IMR-90 (cell line): ENCODE measurements at places on chromosomes 2 and 18.
A peak's percentile ranks its signal among the peaks of the same experiment; 100 is the strongest.

DNA sequence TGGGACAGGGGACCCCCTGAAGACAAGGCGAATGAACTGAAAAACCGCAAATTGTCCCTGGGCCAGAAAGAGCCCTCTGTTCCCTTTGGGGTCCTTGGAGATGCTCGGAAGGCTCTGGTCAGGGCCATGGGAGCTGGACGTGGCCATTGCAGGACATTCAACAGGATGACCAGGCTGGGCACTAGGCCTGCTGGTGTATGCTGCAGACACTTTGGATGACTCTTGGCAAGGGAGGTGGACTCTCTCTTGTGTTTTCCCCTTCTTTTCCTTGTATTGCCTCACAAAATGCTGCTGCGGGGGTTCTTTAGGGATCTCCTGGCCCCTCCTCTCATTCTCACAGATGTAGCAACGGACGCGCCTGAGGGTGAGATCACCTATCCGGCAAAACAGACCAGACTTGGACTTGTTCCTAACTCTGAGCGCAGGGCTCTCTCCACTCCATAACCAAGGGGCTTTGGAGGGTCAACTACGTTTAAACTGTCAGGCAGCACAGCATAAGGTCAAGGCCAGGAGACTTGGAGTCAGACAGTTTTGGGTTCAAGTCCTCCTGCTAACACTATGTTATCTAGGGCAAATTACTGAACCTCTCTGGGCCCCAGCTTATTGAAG is 41.8 kb upstream of the SH3RF3 start:
- no peak for DNase-seq

DNA sequence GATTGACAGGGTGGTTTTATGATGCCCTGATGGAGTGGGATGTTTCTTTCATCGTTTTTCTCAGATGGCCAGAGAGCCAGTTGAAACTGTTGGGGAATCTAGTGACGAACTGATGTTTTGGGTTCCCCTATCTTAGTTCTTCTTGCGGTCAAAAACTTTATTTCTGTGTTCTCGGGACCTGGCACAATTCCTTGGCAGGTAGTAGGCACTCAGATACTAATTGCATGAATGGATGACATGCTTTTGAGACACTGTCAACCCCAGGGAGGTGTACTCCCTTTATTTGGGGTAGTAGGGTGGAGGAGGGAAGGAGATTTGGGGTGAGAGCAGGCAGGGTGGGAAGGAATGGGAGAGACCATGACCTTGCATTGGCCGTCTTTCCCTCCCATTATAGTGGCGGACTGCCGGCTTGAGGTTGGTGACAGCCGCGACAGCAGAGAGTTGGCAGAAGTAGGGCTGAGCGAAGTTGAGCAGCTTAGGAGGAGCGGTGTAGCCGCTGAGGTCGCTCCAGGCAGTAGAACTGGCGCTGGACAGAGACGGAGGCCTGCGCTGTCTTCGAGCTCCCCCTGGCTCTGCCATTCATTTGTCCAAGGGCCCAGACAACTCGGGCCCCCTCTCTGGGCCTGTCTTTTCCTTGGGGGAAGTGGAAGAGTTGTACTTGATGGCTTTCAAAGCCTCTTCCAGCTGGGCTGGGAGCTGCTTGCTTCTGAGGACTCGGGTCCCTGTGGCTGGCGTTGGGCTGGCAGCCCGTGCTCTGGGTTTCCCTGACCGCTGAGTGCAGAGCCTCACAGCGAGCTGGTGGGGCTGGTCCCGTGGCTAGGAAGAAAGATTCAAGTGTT is 2.6 kb downstream of the TET3 start:
- peak; percentile 62 for DNase-seq

DNA sequence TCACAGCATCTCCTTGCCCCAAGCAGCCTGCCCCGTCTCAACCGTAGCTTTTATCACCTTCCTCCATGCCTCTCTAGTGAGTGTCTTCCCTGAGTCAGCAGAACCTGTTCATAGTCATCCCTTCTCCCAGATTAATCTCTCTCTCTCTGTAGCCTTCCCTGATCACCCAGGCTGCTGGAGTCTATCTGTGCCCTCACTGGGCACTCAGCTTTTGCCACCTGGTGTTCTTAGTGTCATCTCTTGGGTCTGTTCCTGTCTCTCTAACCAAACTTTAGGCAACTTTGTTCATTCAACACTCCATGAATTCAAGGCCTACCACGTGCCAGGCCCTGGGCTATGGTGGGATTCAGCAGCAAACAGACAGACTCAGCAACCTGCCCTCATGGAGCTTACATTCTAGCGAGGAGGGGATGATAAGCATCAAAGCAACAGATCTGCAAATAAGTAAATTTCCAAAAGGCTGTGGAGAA is 159.1 kb downstream of the SMAD7 start:
- DNase-seq = no peak

DNA sequence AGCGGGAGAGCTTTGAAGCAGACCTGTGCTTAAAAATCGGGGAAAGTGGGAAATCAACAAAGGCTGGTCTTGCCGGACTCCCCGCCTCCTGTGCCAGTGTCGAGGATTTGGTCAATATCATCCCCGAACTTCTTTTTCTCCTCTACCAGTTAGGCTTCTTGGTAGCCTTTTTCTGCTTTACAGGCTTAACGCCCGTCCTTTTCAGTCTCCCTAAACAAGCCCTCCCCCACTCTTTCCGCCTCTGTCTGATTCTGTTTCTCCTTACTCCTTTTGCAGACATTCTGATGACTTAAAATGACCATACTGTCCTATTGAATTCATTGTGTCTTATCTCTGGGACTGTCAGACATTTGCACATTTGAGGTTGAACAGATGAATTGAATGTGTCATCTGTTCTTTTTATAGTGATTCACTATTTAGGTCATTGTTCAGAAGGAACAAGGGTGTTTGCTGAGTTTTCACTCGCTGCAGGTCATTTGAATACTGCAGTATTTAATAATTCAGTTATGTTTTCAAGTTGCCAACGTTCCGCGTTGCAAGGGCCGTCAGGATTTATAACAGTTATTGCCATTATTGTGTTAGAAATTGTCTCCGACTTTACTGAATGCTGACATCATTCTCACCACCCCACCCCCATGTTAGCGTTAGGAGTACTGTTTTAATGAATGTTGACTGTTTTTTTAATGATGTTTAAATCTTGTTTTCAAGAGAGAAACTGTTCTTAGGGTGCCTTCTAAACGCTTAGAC is 1.1 kb downstream of the ITGAV start:
- peak; percentile 45 for DNase-seq
